Activated naive CD4-positive, alpha-beta T cell treated with anti-CD3 and anti-CD28 coated beads, Interleukin-2, amount 10 ng/mL, durations not matched to agents 7 days and 5 days (primary cell): ENCODE measurements at places on chromosomes 16 and 17.

DNA sequence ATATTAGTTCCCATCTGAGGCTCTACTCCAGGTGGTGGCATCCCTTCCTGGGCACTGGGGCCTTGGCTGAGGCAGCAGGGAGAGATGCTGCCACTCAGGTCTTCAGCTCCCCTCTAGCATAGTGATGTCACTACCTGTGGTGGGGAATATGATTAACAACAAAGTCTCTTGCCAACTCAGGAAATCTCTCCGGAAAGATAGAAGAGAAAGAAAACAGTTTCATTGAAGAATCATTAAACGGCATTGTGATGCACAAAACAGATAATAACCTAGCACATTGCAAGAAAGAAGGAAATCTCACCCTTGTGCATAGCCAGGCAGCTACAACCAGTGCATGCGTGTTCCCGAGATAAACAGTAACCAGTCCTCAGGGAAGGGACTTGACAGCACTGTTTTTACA is 12.2 kb upstream of the ZNF267 start:
- no peak for DNase-seq

- DNase-seq: peak; percentile 44
Measured at GRCh38 chr16:31063843-31064611, 10.0 kb downstream of the ZNF668 start.

- no peak for DNase-seq
Measured at GRCh38 chr16:59597269-59597668, 863.2 kb upstream of the GOT2 start.

DNA sequence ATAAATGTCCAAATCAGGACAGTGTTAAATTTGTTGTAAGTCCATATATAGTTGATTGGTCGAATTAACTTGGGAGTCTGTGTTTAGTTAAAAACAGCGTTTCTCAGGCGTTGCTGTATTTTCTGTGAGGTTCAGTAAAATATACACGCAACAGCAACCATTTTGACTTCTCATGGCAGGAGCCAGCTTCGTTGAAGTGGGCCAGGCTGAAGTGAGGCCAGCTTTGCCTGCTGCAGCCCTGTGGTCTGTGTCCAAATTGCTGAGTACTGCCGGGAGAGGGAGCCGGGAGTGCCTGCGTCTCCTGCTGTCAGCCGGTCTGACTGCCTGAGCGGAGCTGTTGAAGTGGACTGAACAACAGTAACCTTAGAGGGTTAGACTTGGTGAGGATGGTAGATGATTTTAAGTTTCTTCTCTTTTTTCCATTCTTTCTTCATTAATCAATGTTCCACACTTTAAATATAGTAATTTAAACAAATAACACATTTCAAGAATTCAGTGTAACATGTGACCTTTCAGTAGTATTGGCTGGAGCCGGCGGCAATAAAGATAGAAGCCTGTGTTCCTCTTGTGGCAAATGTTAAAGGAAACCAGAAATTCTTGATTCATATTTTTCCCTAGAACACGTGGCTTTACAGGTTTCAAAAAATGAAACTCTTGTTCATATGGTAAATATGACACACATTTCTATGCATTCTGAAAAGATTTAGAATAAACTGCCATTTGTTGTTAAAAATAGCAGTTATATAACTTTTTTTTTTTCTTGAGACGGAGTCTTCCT is 37.0 kb upstream of the ZNF750 start:
- DNase-seq: no peak

DNA sequence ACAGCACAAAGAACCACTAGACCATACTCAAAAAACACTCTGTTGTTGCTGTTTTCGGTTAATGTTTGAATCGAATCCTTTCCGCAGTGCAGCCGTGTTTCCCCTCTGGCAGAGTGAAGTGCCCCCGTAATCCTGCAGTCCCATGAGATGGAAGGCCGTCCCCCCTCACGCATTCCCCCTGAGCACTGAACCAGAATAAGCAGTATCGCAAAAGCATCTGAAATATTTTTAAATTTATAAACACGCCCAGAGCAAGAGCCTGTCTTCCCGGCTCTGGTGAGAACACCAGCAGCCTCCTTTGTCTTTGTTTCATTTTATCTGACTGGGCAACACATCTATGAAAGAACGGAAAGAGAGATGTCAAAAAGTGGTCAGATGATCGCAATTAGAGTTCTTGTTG is 121.0 kb upstream of the ADAMTS18 start:
- DNase-seq: no peak

- DNase-seq: no peak
Measured at GRCh38 chr17:35553310-35553709, 7.3 kb downstream of the SLFN14 start.

GRCh38 chr17:82678265-82678891 is 20.1 kb downstream of the RAB40B start:
- DNase-seq: no peak

DNA sequence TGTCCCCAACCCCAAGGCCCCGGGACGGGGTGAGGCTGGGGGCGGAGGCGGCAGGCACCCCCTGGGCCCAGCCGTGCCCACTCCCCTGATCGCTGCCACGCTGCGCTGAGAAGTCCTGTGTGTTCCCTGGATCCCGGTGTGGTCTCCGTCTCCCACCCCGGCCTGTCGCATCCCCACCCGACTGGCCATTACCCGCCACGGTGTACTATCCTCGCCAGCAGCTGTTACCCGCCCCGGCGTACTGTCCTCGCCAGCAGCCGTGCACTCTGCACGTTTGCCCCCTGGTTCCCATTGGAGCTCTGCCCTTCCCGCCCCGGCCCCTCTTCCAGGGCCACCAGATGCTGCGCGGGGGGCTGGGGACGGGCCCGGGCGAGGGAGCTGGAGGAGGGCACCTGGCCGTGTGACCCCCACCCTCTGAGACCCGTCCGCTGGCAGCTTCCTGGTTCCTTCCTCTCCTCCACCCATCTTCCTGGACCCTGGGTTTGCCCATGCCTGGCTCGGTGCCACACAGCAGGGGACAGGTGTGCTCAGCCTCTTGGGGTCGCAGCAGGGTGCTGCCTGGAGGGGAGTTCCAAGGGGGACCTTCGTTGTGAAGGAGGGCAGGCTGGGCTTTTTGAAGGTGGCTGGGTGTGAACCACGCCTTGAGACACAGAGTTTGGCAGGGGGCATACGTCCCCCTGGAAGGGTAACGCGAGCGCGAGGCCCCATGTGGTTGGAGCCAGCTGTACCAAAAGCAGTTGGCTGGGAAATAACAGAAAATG is 19.7 kb downstream of the BAHCC1 start:
- no peak for DNase-seq

DNA sequence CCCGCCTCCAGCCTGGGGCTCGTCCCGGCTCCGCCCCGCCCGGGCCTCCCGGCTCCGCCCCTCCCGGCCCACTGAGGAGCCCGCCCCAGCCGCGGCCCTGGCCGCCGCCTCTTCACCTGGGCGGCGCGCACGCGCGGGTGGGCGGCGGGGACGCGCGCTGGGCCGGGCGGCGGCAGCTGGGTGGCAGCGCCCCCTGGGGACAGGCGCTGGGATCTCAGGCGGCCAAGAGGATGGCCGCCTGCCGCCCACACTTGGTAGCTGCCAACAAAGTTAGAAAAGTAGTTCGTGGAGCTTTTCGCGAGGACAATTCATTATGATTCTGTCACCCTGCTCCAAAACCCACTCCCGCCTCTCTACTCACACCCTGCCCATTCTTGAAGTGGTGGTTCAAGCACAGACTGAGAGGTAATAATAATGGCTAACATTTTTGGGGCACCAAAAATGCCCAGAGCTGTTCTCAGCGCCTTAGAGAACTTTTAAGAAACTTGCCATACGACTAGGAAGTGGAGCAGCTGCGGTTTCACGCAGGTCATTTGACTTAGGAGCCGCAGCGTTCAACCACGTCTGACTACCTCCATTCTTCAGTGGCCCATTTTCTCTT is 340 bp upstream of the MYO1D start:
- peak; percentile 92 for DNase-seq

- peak; percentile 60 for DNase-seq
Measured at GRCh38 chr17:64938925-64939474, 19.7 kb upstream of the LRRC37A3 start.

DNA sequence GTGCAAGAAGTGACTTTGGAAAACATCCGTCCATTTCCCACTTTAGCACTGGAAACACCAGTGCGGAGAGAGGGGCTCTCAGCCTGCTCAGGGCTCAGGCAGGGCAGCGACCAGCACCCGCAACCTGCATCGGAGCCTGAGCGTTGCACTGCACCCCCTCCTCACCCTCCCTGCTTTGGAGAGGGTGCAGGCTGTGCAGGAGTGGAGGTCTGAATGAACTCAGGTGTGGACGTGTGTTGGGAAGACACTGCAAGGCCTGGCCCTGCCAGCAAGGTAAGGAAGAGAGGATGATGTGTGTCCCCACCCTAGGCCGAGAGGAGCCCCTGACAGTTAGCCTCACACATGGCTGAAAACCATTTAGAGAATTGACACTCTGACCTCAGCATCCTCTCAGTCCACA is 81.8 kb downstream of the NT5M start:
- DNase-seq: no peak

DNA sequence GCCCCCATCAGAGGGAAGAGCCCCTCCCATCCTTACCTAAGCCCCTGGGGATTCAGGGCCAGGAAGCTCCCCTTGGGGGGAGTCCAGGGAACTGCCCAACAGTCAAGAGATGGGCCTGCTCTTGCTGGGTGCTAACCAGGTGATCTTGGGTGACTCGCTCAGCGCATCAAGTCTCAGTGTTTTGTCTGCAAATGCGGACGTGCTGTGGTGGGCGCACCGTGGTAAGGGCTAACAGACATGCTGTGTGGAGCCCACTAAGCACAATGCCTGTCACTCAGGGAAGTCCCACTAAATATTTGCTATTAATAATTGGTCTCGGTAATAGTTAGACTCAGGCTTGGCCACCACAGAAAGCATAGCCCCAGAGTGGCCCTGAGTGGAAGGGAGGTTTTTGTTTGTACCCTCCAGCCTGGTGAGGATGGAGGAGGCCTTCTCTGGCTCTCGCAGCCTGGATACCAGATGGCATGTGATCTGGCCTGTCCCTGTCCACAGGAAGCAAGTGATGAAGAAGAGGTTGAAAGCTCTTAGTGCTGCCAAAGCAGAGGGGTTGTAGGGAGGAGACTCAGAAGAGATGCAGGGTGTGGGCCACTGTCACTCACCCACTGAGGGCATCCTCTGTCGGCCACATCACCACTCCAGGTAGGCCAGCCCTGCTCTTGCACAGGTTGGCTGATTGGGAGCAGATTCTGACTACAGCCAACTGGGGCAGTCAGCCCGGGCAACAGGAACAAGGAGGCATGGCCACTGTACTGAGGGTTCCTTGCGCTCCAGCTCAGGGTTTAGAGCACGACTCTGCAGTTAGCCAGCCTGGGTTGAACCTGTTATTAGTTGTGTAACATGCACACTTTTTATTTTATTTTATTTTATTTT is 69.8 kb upstream of the KSR1 start:
- DNase-seq: no peak

- no peak for DNase-seq
Measured at GRCh38 chr17:32158870-32159585, 16.7 kb downstream of the RHOT1 start.

DNA sequence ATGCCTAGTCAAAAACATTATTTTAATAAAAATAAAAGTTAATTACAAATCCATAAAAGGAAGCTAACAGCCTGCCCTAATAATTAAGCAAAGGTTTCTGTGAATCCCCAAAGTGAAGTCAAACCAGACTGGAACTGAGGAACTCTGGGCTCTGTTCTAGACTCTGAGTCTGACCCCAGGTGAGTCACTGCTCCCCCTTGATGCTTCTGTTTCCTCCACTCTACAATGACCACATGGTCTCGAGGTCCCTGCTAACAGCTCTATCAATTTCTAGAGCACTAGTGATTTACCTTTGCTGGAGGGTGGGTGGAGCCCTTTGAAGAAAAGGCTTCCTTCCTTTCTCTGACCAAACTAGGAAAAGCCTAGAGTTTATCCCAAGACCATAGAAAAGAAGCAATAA is 32.4 kb downstream of the XPO6 start:
- no peak for DNase-seq

GRCh38 chr16:75860326-75861053 is 134.2 kb upstream of the CPHXL start:
- DNase-seq: no peak

- DNase-seq: no peak
Measured at GRCh38 chr16:81755915-81756614, 23.0 kb upstream of the PLCG2 start.

- DNase-seq: no peak
Measured at GRCh38 chr17:17565471-17566339, 25.8 kb downstream of the PEMT start.

- no peak for DNase-seq
Measured at GRCh38 chr17:45414990-45415881, 17.4 kb downstream of the ARHGAP27 start.
